ENCODE measurements at places on chromosomes 13 and 19.

DNA sequence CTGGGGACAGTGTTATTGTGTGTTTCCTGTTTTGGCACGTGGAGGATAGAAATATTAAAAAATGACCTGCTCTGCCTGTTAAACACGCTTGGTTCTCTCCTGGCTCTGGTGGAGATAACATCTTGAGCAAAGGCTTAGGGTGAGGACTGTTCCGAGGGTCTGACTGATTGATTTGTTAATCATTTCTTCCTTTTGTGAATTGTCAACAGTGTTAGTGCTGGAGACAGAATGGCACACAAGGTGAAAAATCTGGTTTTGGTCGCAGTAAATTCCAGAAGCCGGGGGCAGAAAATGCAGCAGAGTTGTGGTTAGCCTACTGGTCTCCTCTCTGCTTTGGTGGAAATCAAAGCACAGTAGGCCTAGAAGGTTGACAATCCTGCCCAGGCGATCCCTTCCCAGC lies 163.6 kb downstream of the FGF9 start:
- no peak for DNase-seq

DNA sequence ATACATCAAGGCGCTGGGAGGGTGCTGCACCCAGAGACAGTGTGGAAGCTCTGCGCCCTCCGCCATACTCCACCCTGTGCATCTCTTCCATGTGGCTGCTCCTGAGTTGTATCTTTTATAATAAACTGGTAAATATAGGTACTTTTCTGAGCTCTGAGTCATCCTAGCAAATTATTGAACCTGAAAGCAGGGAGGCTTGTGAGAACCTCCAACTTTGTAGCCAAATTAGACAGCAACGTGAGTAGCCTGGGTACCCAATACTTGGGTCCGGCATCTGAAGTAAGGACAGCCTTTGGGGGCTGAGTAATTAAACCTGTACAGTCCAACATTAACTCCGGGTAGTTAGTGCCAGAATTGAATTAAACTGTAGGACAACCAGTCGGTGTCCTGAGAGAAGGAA lies 57.4 kb downstream of the RUBCNL start:
- DNase-seq: no peak

DNA sequence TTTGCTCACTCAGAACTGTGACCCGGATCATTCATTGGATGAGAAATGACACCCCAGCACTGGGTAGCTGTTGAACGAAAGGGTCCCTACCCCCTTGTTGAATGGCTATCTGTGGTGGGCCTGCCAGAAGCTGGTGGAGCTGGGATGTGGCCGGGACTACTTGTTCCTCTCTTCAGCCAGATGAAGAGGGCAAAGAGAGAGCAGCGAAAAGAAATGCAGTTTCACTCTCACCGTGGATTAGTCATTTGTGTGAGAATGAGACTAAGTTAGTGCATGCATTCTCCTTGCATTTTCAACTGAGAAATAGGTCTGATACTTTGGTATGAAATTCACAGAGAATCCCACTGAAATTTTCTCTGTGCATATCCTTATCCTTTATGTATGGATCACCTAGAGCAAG lies 553.1 kb downstream of the IRS2 start:
- no peak for DNase-seq

DNA sequence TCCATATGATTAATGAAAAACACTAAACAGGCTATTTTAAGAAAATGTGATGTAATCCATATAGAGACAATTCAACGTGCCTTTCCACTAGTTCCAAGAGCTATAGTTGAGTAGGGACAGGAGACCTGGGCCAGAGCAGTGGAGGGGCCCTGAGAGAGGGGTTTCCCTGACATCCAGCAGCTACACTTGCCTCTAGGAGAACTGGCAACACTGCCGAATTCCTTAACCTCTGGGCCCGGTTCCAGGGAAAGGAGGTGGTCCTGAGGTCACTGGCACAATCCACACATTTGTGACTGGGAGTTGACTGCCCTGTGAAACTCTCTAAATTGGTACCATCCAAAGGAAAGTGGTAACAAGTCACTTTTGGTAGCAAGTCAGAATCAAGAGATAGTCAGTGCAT lies 264.4 kb downstream of the DCLK1 start:
- no peak for DNase-seq

DNA sequence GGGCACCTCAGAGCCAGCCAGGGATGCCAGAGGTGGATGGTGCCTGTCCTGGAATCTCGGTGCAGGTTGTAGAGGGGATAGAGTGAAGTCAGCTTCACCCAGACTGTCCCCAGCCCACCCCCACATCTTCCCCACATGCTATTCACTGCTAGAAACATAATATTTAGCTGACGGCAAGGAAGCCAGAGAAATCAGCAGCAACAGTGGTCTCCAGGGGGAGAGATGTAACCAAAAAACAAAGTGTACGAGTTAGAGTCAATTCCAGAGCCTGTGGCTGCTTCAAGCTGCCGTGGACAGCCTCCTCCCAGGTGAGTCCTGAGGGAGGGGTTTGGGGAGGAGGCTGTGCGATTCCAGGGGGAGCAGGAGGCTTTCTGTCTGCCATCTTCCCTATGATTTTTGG lies 97.6 kb downstream of the ZNF536 start:
- no peak for DNase-seq

DNA sequence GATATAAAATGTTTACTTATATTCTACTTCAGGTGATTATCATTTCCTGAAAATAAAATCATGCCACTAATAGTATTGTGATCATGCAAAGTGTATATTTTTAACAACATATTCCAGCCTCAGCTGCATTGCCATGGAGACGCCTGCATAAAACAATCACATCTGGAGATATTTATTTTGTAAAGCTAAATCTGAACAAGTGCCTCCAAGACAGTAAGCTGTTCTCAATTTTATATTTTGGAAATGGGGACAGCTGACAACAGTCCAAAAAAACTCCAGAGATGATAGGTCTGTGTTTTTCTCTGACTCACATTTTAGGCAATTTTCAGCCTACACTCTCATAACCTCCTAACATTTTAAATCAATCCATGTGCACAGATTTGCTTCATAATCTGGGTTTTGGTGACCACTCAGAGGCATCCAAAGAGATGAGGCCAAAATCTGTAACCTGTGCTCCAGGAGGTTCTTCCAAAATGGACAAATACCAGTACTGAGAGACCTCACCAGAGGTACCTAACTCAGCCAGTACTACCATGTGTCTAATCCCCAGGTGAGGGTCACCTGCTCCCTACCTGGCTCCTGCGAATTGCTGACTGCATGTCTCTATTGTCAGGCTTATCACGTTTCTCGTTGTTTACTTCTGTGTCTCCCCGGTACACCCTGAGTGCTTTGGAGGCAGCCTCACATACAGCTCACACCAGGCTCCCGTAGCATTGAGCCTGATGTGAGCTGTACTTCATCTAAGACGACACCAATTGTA lies 62.7 kb downstream of the COL4A1 start:
- no peak for DNase-seq

DNA sequence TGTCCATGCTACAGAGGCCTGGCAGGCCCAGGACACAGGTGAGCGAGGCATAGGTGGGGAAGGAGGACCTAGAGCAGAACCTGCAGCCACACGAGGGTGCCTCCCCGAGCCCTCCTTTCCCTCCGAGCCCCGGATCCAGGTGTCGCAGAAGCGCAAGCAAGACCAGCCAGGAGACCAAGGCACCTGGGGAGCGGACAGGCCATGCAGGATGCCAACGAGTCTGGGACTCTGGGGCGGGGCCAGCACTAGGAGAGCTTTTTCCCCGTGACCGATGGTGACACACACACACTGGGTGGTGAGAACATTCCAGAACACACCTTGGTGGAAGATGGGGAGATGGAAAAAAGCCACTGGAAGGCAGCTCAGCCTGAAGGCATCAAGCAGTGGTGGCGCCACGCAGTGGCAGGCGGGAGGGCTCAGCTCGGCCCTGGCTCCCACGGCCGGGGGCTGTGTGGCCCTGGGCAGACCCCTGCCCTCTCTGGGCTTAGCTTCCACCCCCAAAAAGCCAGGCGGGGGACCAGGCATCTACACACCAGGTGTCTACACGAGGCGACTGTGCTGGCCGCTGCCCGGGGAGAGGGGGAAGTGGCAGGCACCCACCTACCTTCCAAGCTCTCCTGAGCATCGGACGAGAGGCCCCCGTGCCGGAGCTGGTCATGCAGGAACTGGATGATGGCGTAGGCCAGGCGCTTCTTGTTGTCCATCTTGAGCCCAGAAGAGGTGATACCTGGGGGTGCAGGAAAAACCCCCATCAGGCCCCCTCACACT lies 14.5 kb downstream of the SGTA start:
- DNase-seq: no peak

GRCh38 chr19:41744850-41745249 lies 10.5 kb upstream of the CEACAM6 start:
- DNase-seq: no peak

DNA sequence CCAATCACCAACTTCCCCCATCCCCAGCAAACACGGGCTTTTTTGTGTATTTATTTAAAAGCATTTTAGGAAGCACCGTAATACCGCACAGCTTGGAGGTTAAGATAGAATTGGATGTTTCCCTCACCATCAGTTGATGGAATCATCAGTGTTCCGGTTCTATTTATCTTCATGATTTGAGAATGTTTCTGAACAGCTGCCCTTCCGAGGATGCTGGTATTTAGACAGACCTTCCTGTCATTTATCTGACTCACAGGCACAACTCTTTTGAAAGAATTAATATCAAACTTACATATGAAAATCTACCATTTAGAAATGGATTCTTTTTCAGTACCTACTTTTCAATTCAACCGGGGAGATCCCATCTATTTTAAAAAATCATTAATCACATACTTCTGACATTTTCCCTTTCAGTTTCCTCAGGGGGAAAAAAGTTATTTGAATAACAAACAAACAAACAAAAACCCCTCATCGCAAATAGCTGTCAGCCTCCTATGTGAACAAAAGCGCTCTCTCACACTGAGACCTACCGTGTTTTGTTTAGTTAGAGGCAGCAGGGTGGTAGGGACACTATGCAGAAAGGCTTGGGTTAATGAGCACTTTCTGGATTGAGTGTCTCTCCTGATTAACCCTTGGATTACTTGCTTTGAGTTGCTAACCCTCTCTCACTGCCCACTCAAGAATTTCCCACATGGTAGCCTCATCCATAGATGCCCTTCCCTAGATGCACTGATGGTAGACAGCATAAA lies 189.3 kb downstream of the TM9SF2 start:
- no peak for DNase-seq

GRCh38 chr19:17658666-17659065 lies 29.5 kb downstream of the UNC13A start:
- DNase-seq: no peak

DNA sequence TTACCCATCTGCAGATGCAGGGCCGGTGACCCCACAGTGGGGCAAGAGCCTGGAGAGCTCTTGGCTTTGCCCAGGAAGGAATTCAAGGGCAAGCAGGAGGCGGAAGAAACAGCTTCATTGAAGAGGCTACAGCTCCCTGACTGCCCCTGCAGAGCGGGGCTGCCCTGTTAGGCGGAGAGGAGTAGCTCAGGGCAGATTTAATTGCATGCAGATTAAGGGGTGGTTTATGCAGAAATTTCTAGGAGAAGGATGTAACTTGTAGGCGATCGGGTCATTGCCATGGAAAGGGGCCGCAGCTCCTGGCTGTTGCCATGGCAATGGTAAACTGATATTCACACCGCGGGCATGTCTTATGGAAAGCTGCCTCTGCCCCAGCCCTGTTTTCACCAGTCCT lies 94.1 kb downstream of the ATP11A start:
- peak; percentile 45 for DNase-seq

GRCh38 chr19:46111376-46111775 lies 13.1 kb downstream of the IGFL3 start:
- DNase-seq: no peak

DNA sequence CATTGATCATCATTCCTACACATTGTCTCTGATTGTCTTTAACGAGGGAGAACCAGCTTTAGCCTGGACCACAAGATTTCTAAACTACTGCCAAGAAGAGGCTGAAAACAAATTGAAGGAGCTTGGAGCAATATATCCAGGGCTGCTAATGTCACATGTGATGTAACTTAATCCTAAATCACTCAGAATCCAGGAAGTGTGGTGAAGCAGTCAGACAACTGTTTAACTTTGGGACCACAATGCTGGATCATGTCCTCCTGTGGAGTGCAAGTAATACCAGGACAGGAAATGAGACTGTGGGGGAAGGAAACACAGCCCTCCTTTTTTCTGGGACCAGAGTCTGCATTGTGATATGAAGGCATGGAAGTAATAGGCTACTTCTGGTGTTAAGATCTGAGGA lies 430.2 kb downstream of the KCTD12 start:
- no peak for DNase-seq

DNA sequence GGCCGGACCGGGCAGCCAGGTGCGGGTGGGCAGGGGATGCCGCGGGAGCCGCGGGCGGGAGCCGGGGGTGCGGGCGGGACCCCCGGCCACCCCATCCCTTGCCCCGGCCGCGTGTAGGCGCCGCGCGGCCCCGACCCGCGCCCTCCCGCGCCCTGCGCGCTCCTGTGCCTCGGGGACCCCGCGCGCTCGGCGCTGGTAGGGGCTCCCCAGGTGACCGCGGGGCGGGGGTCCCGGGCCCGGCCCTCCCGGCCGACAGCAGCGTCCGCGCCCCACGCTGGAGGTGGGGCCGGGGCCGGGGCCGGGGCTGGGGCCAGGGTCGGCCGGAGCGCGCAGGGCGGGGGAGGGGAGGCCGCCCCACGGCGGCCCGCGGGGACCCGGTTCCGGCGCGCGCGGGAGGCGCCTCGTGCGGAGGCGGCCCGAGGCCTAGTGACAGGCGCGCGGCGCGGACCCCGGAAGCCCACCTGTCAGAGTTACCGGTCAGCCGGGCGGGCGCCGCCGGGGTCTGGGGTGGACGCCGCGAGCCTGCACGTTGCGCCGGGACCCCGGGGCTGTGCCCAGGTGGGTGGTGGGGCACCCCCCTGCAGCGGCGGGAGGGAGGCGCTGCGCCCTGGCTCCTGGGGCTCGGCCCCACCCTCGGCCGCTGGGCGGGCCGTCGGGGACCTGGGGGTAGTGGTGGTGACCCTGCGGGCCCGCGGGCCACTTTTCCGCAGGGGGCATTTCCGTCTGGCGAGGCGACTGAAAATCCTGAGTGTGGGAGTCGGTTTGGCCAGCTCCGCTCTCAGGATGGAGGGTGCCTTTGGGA lies 518 bp downstream of the TFDP1 start:
- DNase-seq: peak; percentile 82

- no peak for DNase-seq
Observed at GRCh38 chr19:48152551-48152950, 17.6 kb downstream of the LIG1 start.

- DNase-seq: no peak
Observed at GRCh38 chr19:30739394-30739793, 367.2 kb downstream of the ZNF536 start.

GRCh38 chr13:48994706-48995105 lies 19.0 kb downstream of the FNDC3A start:
- no peak for DNase-seq
